Adrenal gland (tissue), 19 donors: ENCODE measurements at places on chromosomes 3 and 15. TPM values are rescaled to one million over a fixed set of nuclear protein-coding genes. Genes with fewer than 3 reads are reported as not detected.

The CD86 gene
- total RNA-seq = 17.1 TPM

DNA sequence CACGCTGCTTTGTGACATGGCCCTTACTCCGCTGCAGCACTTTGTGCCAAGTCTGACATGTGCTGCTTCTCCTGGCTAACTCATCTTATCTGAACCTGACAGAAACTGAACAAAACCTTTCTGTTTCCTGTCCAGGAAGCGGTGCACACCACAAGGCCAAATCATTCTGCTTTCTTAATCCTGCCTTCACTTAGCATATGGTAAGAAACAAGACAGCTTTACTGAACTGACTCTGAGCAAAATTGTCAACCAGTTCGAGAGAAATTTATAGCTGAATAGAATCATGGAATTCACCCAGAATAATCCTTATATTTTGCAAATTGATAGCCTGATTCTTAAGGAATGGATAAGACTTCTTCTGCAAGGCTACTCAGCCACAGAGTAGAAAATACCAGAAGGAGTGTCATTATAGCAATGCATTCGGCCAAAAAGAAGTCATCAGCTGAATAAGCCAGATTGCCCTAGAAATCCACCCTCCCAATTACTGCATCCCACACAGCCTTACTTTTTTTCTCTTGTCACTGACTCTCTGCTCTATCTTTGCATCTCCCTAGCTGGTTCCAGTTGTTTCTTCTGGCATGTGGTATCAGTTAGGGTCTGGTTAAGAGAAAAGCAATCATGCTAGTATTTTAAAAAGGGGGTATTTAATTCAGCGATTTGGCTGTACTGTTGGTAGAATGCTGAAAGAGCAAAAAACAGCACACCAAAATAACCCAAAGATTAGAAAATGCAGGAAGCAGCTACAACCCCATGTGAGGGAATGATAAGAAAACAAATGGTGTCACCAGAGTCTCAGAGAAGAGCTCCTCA is 41.6 kb upstream of the STRIT1 start:
- no peaks in the 10 kb centered on the region for H3K36me3 ChIP-seq
- H3K4me3 ChIP-seq = no peak overlapping the region
- no peaks in the 10 kb centered on the region for H3K4me1 ChIP-seq
- H3K27ac ChIP-seq = no peak overlapping the region
- DNase-seq = peak; percentile 7

DNA sequence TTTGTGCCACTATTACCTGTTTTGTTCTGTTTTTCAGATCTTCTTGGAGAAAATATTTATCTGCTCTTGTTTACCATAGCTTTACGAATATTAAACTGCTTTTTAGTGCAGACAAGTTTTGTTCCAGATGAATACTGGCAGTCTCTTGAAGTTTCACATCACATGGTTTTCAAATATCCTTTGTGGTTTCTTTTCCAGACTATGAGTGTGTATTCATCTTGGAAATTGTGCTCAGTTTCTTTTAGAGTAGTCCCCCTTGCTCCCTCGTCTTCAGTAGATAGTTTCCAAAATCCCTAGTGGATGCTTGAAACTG is 1.2 kb downstream of the PIGB start:
- H3K4me1 ChIP-seq = peaks cover 4% of the 10 kb centered on the region
- no peak for DNase-seq
- no peaks in the 10 kb centered on the region for H3K36me3 ChIP-seq
- H3K27ac ChIP-seq = no peak overlapping the region
- H3K4me3 ChIP-seq = no peak overlapping the region
- no peaks in the 10 kb centered on the region for H3K27me3 ChIP-seq

GRCh38 chr15:83477172-83477807 is 30.1 kb downstream of the SH3GL3 start:
- H3K36me3 ChIP-seq = no peaks in the 10 kb centered on the region
- no peaks in the 10 kb centered on the region for H3K4me1 ChIP-seq
- no peaks in the 10 kb centered on the region for H3K27me3 ChIP-seq
- DNase-seq = no peak
- H3K4me3 ChIP-seq = no peak overlapping the region

DNA sequence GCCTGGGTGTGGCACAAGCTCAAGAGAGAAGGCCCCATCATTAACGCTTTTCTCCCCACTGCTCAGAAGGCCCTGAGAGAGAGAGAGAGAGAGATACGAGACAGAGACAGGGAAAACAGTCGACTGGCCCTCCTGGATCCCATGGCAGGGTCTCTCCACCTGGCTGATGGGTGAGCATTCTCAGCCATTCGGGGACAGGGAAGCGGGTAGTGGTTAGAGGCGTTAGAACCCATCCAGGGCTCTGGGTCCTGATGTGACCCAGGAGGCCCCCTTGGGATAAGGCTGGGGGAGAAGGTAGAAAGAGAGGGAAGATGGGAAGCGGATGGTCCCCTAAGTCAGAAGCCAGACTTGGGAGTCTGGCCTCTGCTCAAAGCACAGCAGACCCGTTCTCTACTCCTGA is 7.9 kb downstream of the TGM5 start:
- no peaks in the 10 kb centered on the region for H3K36me3 ChIP-seq
- DNase-seq = no peak
- H3K4me3 ChIP-seq = no peak overlapping the region
- no peak overlapping the region for H3K27ac ChIP-seq
- no peaks in the 10 kb centered on the region for H3K27me3 ChIP-seq

The ACKR2 gene
- total RNA-seq = 2.9 TPM

GRCh38 chr3:31840252-31840651 is 140.8 kb downstream of the OSBPL10 start:
- no peak overlapping the region for H3K27ac ChIP-seq
- no peaks in the 10 kb centered on the region for H3K27me3 ChIP-seq
- no peak for DNase-seq
- H3K4me1 ChIP-seq = no peaks in the 10 kb centered on the region
- no peaks in the 10 kb centered on the region for H3K36me3 ChIP-seq
- H3K4me3 ChIP-seq = no peak overlapping the region

- H3K36me3 ChIP-seq = no peaks in the 10 kb centered on the region
- no peak overlapping the region for H3K27ac ChIP-seq
- no peaks in the 10 kb centered on the region for H3K4me1 ChIP-seq
- no peaks in the 10 kb centered on the region for H3K27me3 ChIP-seq
- DNase-seq = no peak
These were observed 123.0 kb upstream of the STAC start for GRCh38 chr3:36257158-36257852.

DNA sequence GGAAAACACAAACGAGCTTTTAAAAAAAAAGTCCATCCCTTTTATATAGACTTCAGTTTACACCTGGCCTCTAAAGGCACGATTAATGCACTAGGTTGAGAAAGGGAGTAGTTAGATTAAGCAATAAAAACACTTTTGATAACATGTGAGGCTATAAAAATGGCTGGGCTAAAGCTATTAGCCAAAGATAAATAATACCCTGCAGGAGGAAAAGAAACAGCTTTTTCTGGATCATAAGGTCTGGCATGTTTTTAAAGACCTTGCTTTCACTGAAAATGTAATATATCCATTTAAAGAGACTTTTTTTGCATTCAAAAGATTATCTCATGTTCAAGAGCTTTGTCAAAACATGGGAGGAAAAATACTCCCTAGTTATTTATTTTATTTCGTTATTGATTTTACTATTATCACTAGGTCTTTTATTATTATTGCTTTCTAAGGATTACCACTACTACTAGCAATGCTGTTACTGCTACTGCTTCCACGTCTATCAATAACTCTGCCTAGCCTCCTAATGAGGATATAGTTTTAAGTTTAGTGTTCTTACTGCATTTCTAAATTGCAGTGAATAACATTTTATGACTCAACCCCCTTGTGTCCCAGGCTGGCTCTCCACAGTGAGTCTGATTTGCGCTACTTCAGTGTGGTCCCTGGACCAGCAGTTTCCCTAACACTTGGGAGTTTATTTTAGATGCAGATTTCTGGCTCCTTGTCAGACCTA is 93.4 kb downstream of the THRB start:
- H3K36me3 ChIP-seq = no peaks in the 10 kb centered on the region
- no peaks in the 10 kb centered on the region for H3K27me3 ChIP-seq
- peaks cover 6% of the 10 kb centered on the region for H3K4me1 ChIP-seq
- H3K27ac ChIP-seq = no peak overlapping the region
- peak; percentile 20 for DNase-seq

The PCOLCE2 gene
- total RNA-seq = 3.2 TPM

DNA sequence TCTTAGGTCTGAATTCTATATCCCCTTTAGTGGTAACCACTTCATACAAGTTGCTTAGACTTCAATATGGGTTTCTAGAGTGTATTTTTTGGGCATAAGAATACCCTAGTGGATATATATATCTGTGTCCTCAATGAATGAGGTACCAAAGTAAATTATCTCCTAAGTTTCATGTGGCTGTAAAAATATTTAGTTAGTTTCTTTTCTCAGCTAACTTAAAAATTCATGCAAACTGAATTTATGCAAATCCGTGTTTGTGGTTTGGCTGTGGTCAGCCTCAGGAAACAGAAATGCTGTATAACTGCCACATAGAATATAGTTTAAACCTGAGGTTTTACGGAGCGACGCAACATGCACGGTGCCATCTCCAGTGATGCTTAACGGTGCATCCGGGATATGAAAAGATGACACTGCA is 80.3 kb downstream of the PEX5L start:
- no peak overlapping the region for H3K4me3 ChIP-seq
- no peaks in the 10 kb centered on the region for H3K27me3 ChIP-seq
- H3K4me1 ChIP-seq = no peaks in the 10 kb centered on the region
- no peak overlapping the region for H3K27ac ChIP-seq
- H3K36me3 ChIP-seq = no peaks in the 10 kb centered on the region

The RASL12 gene
- 2.3 TPM for total RNA-seq

DNA sequence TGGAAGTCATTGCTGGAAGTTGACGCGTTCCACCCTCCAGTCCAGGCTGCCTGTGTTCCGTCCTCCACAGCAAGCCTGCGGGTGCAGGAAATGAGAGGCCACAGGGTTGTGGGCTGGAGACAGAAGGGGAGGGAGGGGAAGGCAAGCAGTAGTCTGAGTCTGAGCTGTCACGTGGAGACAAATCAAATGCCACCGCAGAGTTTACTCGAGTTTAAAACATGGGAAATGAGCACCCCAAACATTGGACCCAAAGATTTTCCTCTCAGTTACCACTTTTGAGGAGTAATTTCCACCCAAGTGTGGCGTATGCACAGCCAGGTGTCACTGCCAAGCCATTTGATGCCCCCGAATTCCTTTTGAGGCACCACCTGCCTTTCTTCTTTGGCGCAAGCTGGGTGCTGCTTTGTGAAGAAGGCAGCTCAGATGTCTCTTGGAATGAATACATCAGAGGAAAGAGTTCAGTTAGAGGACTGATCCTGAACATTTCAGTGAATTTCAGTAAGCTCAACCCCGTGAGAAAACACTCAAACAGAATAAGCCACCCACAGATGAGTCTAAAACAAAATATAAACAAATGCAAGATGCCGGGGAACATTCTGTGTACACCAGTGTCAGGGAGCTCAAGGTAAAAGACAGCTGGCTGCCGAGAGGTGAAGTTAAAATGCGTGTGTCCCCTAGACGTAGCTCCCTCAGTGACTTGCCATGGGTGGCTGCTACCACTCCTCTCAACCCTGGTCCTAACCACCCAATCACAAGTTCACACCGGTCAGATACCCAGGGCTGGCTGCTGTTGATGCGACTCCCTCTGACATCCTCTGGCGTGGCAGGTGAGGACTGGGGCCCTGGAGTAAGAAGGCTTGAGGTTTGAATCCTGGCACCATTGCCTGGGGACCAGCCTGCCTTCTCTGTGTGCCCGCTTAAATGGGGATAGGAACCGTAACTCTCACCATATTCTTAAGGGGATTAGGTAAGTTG is 203.8 kb downstream of the UACA start:
- peaks cover 7% of the 10 kb centered on the region for H3K4me1 ChIP-seq
- no peak overlapping the region for H3K27ac ChIP-seq

DNA sequence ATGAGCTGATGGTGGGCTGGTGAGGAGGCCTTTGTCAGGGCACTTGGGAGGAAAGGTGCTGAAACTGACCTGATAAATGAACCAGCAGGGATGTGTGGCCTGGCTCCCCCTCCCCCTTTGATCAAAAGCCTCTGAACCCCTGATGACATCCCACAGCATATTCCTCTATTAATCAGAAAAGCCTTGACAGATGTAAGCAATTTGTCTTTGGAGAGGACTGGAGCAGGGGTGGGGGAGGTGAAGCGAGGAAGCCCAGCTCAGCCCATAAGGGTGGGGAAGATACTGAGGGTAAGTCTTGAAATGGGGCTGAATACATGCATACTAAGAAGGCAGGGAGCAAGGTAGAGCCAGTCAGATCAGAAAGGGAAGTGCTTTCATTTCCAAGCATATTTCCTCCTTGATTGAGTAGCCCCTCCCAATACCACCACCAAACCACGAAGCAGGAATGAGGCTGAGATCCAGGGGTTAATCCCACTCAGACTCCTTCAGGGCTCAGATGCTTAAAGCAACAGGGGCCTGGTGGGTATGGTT is 34.7 kb upstream of the MRPS22 start:
- H3K27ac ChIP-seq = no peak overlapping the region
- no peaks in the 10 kb centered on the region for H3K27me3 ChIP-seq
- no peaks in the 10 kb centered on the region for H3K36me3 ChIP-seq
- H3K4me3 ChIP-seq = no peak overlapping the region
- no peak for DNase-seq

The SLC49A4 gene
- 13.5 TPM for total RNA-seq

DNA sequence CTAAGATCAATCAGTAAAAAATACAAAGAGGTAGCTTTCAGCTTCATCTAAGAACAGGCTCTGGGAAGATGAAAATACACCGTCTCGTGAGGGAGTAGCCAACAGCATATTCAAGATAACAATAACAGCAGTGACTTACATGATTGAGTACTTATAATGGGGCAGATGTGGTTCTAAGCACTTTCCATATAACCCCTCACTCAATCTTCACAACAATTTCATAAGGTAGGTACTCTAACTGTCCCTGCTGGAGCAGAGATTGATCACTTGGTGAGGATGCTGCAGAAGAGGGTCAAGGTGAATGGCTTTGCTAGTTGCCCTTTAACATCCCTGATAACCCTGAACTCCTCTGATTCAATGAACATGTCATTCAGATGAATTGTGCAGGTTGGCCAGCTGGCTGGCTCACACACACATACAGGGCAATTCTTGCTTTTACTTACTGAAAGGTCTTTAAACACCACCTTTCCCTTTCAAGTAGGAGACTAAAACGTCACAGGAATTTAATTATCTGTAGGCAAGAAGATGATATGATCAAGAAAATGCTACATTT is 984.2 kb upstream of the CFAP20DC start:
- DNase-seq = no peak
- H3K4me3 ChIP-seq = no peak overlapping the region
- H3K36me3 ChIP-seq = no peaks in the 10 kb centered on the region
- no peaks in the 10 kb centered on the region for H3K27me3 ChIP-seq
- no peak overlapping the region for H3K27ac ChIP-seq

The OR5H14 gene
- not detected for total RNA-seq
